ENCODE measurements at places on chromosomes 3 and 15.

DNA sequence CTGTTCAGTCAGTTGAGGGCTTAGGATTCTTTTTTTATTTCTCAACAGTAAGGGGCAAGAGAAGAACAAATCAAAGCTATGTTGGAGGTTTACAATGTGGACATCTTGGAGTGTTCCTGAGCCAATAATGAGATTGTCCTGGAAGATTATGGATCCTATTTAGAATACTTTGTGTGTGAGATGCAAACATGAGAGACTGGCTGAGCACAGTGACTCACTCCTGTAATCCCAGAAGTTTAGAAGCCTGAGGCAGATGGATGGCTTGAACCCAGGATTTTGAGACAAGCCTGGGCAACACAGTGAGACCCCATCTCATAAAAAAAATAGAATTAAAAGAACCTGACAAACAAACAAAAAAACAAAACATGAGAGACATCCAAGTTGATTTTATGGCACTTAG is 351.6 kb downstream of the GAP43 start:
- DNase-seq = no peak

GRCh38 chr3:4818986-4819693 is 160.1 kb upstream of the BHLHE40 start:
- no peak for DNase-seq

DNA sequence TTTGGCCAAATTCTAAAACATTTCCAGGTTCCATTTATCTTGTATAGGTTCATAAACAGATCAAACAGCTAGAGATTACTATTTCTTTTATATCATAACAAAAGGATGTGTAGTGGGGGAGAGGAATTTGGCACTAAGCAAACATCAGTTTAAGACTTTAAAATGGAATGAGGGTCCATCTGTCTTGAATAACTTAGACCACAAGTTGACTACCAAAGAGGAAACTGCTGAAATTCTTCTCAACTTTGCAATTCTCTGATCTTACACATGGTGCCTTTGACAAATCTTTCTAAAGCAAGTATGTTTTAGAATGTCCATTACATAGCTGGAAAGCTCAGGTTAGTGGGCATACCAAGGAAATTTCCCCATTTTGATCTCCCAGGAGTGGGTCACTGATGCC is 140.5 kb upstream of the ADAMTS9 start:
- DNase-seq = no peak

DNA sequence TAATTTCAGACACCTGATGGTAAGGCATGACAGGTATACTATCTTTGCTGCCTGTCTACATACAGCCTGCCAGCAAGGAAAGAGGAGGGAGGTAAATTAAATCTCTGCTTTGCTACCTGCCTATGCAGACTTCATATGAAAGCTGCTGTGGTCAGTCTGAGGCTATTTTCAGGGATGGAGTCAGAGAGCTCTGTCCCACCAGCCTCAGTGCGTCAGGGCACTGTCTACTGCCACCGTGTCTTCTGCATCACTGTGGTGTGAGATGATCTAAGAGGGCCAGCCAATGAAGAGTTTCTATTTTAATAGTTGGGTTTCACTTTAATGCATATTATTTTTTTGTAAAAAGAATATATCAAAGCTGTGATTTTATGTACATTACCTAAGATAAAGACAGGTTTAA is 125.6 kb downstream of the CADPS start:
- no peak for DNase-seq

GRCh38 chr15:55394694-55395093 is 13.5 kb downstream of the CCPG1 start:
- no peak for DNase-seq

DNA sequence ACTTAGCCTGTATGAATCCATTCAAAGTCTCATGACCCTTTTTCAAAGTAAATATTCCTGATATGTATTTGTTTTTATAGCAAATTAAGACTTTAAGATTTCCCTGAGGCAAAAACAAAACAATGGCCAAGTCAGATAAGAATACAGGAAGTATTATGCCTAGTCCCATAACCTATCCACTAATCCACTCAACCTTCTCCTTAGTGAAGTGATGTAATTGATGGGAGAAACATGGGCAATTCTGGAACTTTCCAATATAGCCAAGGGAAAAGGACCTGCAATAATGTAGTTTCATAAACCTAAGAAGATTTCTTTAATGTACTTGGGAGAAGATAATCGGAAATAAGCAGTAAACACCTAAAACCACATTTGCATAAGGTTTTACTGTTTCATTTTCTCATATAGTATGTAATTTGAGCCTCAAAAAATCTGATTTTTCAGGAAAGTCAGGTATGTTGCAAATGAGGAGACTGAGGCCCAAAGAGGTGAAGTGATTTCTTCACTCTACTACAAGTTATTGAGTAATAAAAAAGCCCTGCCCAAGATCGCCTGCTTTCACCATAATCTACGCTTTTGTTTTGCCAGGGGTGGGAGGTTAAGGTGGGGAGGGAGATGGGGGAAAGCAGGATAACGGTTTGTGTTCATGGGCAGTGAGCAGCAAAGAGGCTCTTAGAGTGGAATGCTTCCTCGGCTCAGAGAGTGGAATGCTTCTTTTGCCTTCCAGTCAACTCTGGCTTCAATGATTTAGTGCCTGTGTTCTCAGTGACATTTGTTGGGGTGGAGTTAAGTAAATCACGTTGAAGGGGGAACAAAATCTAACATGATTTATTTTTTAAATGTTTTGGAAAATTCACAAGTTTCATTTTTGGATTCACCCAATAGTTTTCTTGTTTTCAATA is 95.0 kb upstream of the FNDC3B start:
- DNase-seq = no peak

DNA sequence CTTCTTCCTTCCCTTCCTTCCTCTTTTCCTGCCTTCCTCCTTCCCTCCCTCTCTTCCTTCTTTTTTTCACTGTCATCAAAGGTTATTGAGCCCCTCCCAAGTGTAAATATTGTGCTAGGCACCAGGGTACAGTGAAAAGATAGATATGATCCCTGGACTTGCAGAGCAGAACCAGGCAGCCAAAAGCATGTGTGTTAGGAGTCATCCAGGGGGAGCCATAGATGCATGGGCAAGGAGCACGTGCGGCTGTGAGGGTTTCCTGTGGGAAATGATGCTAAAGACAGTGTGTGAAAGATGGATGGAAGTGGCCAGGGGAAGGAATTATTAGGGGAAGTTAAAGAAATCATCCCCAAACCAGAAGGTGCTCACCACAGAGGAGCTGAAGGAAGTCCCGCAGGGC is 65.2 kb downstream of the NR2F2 start:
- DNase-seq = no peak

- no peak for DNase-seq
Measured at GRCh38 chr3:141939759-141940158, 63.3 kb downstream of the ATP1B3 start.

DNA sequence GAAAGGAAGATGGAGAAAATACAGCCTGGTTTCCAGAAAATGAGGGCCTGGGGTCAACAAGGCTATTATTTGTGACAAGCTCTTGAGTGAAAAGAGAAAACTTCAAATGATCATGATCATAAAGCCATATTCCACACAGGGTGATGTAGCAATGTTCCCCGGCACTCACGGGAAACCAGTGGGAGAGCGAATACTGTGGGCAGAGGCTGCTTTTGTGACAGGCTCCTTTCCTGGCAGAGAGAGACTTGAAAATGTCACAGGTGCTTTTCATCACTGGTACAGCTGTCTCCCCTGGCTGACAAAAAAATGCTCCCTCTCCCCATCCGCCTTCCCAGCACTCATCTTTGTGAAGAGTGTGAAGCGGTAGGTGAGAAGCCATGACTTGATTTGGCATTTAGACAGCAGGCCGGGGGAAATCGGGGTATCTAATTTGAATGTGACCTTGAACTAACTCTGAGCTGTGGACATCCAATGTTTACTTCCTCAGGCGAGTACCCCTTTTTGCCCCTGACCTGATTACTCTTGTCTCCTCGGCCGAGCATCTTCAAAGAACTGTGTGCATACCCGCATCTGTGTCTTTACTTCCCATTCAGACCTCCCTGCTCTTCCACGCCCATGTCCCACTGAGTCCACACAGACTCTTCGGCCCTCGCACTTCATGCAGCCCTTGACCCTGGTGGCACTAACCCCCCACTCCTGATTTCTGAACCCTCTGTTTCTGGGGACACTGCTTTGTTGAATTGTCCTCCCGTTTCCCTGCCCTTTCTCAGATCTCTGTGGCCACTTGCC is 23.2 kb downstream of the CA12 start:
- DNase-seq = no peak

DNA sequence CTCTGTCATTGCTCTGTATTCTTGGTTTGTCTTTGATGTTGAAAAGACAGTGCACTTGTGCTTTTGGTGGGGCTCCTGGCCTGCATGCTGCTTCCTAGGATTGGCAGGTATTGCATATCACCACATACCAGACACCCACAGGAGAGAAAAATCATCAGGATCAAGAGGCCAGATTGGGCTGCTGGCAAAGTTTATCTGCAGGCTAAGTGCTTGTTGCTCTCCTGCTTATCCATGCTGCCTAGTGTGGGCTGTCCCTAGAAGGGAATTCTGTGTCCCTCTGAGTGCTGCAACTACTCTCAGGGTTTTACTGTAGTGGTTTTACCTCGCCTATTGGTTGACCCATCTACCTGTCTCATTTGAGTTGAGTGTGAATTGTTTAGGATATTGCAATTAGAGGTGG is 833 bp upstream of the SLC22A13 start:
- DNase-seq = no peak

DNA sequence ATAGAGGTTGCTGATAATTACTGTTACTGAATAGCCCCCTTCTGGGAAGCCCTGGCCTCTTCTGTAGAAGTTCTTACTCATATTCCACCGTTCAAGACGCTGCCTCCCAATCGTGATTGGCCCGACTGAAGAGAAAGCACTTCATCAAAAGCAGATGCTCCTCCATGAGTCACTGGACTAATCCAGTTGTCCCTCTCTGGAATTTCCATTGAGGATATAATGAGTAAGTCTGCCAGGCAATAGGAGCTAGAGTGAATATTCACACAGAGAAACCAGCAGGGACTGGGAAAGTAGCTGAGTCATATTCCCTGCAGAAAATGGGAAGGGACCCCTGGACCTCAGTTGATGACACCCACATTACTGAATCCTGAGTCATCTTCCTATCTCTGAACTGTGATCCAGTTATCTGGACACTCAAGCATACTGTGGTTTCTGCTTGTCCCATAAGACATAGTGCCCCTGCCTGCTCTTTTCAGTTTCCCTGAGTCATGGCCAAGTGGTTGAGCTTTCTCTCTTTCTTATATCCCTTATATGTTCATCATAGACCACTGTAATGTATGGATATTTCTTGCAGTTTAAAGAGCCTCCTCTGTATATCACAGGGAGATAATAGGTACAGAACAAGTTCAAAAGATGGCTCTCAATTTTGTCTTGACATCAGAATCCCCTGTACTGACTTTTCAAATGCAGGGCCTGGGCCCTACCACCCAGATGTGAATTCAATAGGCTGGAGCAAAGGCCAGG is 151.2 kb upstream of the CDIN1 start:
- DNase-seq = no peak

DNA sequence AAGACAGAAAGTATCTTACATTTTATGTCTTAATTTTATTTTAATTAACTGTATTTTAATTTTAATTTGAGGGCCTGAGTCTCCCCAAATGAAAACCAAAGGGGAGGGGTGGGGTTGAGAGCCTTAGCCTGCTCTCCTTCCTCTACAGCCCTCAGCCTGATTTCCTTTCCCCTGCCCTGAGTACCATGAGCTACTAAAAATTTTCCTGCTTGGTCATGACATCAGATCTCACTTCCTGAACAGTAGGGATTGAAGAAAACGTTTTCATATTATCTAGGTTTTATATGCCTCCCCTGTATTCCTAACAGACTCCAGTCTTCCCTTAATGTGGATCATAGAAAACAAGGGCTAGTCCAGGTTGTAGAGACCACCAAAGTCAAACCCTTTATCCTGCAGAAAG is 133.9 kb downstream of the MYLK start:
- no peak for DNase-seq

GRCh38 chr3:134630506-134630905 is 20.3 kb downstream of the KY start:
- no peak for DNase-seq

- DNase-seq = no peak
Measured at GRCh38 chr15:87572381-87572910, 684.1 kb downstream of the NTRK3 start.

- no peak for DNase-seq
Measured at GRCh38 chr3:88574146-88574545, 424.4 kb downstream of the C3orf38 start.

GRCh38 chr15:49185473-49185872 is 15.4 kb downstream of the GALK2 start:
- no peak for DNase-seq

GRCh38 chr3:110955301-110955880 is 116.2 kb upstream of the NECTIN3 start:
- no peak for DNase-seq

DNA sequence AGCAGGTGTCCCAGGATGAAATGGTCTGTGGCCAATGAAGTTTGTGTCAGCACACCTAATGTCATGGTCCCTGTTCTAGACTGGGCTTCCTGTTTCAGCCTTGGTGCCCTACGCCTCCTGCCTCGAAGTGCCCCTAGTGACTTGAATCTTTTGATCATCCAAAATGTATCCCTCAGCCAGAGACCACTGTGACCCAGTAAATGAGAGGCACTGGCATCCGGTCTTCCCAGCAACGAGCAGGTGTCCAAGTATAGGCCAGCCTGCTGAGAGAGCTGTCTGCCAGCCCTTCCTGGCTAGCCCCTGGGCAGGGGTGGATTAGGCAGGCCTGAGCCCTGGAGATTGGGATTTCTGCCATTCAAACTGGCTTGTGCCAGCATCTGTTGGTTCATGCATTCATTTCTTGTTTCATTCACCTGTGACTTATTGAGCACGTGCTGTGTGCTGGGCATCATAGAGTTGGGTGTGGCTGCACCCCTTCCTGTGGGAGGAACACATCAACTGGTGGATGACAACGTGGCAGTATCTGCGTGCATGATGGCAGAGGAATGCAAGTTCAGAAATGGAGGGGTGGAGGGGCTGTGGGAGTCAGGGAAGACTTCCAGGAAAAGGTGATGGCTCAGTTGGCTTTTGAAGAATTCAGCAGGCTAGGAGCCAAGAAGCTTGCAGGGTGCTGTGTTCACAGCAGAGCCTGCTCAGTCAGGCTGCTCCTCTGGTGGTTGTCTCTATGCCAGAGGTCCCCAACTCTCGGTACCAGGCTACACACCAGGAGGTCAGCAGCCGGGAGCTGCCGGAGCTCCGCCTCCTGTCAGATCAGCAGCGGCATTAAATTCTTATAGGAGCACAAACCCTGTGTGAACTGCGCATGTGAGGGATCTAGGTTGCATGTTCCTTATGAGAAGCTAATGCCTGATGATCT is 21.6 kb downstream of the ESYT3 start:
- DNase-seq = no peak

- DNase-seq = no peak
Measured at GRCh38 chr3:171348121-171348520, 112.1 kb downstream of the TNIK start.

DNA sequence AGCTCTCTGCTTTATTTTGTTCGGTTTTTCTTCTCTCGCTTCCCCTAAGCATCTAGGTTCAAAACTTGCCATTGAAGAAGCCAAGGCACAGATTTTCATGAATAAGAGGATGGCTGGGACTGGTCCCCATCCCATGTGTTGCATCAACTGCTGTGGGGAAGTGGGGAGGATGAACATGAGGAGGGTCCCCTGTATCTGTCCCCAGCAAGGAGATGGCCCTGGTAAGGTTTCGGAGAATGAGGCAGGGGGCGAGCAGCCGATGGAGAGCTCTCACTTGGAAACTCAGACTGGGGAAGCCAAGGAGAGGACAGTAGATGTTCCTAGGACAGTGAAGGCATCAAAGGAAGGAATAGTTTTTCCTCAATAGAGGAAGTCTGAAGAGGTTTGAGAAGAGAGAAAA is 142.0 kb upstream of the ATP2B2 start:
- DNase-seq = no peak

- DNase-seq = peak; percentile 11
Measured at GRCh38 chr3:40240921-40241320, 68.6 kb upstream of the EIF1B start.

All from KBM-7 (cell line).